ENCODE measurements at places on chromosomes 13 and 19. TPM values are rescaled to one million over a fixed set of nuclear protein-coding genes. Genes with fewer than 3 reads are reported as not detected.

Gene PGLYRP1
- polyA plus RNA-seq: not detected

Gene FUT1
- 1.3 TPM for polyA plus RNA-seq

DNA sequence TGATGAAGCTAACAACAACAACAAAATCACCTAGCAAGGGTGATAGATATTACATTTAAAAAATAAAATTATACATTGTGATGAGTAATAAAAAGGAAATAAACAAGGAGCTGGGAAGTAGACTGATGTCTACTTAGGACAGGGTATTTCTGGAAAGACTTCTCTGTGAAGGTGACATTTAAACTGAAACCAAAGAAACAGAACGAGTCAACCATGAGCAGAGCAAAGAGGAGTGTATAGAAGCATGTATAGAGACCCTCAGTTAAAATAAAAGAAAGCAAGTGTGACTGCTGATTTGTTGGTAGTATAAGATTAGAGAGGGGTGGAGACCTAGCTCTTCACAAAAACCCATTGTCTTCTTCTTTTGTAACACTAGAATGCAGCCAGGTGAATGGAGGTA lies 53.0 kb upstream of the TDRD3 start:
- no peak for DNase-seq

GRCh38 chr19:29107831-29108230 lies 105.1 kb downstream of the UQCRFS1 start:
- DNase-seq: no peak

Gene FAM124A
- 0.75 TPM for polyA plus RNA-seq

DNA sequence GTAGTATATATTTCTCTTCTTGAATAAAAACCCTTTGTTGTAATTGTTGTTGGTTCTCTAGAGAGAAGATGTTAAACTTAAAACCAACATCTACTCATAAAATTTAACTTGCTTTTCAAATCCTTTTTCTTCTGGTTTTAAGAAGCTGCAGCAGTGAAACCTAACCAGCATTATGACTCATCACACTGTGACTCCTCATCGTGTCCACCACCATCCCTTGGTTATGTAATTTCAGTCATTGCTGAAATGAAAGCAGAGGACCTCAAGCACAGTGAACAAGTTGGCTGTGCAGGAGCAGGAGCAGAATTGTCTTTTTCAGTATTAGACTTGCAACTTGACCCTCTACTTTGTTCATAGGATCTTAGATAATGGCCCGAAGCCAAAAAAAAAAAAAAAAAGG lies 64.9 kb upstream of the HTR2A start:
- no peak for DNase-seq

DNA sequence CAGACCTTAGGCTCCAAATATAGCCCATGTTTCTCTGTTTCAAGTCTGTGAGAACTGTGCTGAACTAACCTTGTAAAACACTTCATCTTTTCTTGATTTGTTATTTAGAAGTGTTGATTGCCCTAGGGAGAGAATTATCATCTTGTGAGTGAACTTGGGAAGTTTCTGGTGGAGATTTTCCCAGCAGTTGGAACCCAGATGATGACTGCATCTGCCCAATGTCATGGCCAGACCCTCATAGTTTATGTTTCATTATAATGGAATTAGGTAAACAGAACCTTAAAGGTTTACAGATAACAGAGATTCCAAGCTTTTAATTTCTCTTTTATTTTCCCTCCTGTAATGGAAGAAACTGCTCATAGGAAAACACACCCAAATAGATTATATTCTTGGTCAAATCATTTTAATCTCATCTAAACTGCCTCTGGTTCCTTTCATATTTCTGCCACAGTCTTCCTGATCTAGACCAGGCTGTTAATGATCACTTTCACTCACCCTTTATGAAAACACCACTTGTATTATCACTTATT lies 569.1 kb downstream of the KCTD12 start:
- DNase-seq: no peak

DNA sequence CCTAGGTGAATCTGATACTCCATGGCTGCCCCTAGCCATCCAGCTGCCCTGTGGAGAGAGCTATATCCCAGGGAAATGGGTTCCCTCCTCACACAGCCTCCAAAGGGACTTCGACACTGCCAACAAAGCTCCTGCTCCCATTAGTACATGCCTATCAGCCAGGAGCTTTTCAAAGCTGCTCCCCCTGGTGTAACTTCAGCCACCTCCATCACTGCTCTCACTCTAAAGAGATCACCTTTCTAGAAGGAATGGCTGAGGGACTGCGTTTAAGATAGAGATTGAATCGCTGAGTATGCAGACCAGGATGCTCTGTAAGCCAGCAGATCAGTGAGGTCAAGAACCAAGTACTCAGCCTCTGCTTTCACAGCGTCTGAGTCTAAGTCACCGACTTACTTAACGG lies 213.7 kb downstream of the NALCN start:
- DNase-seq: no peak

Gene NOTCH3
- 11.6 TPM for polyA plus RNA-seq

DNA sequence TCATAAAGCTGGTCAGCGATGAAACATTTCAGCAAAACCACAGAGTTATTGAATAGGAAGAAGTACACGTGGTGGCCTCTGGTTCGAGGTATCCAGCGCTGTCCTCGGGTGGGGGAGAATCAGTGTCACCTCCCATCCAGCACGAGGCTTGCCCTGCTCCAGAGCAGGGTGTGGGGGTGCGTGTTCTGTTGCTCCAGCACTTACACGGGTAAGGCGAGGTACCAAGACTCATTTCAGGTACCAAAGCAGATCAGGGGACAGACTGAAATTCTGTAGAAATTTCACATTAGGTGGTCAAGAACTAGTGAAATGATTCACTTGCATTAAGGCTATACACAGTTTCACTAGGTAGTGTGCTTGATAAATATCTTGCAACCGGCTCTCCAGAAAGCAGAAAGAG lies 164.2 kb upstream of the SOX1 start:
- DNase-seq: no peak

DNA sequence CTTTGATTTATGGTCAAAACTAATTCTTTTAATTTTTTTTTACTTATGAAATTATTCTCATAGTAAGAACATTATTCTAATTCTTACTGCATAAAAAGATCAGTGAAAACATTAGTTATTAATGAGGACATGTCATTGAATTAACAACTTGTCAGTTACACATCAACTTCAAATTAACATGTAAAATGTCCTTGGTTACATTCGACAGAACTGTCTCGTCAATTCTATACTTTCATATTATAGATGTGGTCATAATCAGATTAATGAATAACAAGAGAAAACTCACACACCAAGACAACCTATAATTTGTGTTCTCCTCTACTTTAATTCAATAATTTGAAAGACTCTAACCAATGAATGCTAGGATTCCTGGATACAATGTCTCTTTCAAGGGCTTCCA lies 66.7 kb downstream of the KATNAL1 start:
- no peak for DNase-seq

DNA sequence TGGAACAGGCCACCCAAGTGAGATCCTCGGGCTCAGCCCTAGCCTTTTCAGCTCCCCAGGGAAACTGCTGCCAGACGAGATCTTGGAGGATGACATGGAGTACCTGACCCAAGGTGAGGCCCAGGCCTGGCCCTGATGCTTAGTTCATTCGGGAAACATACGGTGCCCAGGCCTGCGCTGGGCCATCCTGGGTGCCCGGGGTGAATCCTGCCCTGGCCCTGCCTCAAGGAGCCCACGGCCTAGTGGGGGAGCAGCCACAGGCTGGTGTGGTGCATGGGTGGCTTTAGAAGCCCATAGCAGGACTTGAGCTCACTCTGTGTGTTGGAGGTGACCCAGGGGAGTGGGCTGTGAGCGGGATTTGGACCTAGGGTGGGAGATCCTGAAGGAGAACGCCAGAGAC lies 10.1 kb downstream of the SIX5 start:
- DNase-seq: no peak

Gene USF2
- polyA plus RNA-seq: 142 TPM

Gene CXCL17
- polyA plus RNA-seq: not detected

- DNase-seq: no peak
These were observed 13.1 kb upstream of the NPAS1 start for GRCh38 chr19:47006496-47006895.

Gene CYP4F2
- polyA plus RNA-seq: 0.04 TPM

DNA sequence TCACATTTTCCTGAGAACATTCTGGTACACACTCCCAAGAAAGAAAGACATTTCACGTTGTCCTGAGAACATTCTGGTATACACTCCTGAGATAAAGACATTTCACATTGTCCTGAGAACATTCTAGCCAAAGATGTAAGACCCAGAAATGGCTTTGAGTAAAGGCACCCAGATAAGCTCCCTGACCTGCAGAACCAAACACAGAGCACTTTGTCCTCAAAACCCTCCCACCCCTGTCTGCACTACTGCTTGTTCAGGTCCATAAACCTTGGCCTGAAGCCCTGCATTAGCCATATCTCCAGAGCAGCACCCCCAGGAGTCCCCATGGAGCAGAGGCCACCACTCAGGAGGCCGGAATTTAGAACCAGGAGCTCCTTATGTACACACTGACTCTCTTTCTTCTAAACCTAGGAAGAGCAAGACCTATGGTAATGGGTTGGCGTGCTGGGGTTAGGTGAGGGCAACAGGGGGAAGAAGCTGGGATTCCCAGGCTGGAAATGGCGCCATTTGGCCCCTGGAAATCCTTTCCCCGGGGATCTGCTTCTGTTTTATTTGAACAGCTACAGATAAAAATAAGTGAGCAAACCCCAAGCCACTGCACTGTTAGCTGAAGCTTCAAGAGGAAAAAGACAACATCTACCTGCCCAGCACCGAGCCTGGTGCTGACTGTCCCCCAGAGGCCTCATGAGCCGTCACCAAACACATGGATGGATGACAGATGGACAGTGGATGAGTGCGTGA lies 13.7 kb downstream of the GAS6 start:
- DNase-seq: no peak

Gene FAM216B
- polyA plus RNA-seq: not detected

Gene NUP62
- 21.1 TPM for polyA plus RNA-seq

Gene IFNL1
- polyA plus RNA-seq: not detected

Gene RAVER1
- 4.3 TPM for polyA plus RNA-seq

DNA sequence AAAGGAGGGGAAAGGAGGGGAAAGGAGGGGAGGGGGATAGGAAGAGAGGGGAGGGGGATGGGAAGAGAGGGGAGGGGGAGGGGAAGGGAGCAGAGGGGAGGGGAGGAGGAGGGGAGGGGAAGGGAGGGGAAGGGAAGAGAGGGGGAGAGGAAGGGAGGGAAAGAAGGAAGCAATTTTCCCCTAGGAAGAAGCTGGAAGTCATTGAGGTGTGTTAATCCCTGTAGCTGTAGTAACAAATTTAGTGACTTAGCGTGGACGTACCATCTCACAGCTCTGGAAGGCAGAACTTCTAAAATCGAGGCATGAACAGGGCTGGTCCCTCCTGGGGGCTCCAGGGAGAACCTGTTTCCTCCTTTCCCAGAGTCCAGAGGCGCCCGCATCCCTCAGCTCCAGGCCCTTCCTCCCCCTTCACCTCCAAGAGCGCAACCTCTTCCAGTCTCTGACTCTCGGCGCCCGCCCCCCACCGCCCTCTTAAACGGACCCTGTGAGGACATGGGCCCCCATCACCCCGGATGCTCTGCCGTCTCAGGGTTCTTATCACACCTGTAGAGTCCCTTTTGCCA lies 5.6 kb upstream of the CDC34 start:
- no peak for DNase-seq

Gene PCSK4
- polyA plus RNA-seq: 1.3 TPM

- DNase-seq: peak; percentile 42
These were observed 10.3 kb downstream of the ZNF787 start for GRCh38 chr19:56110515-56111448.

Gene MAST3
- polyA plus RNA-seq: 0.34 TPM

Gene ODAD3
- 0.20 TPM for polyA plus RNA-seq

Gene SIGLEC5
- polyA plus RNA-seq: 0.01 TPM

Gene NCAN
- not detected for polyA plus RNA-seq

- DNase-seq: no peak
These were observed 316.9 kb upstream of the TSHZ3 start for GRCh38 chr19:31666126-31666525.

Gene IL11
- not detected for polyA plus RNA-seq

- no peak for DNase-seq
These were observed 60.7 kb upstream of the URI1 start for GRCh38 chr19:29881386-29881785.

DNA sequence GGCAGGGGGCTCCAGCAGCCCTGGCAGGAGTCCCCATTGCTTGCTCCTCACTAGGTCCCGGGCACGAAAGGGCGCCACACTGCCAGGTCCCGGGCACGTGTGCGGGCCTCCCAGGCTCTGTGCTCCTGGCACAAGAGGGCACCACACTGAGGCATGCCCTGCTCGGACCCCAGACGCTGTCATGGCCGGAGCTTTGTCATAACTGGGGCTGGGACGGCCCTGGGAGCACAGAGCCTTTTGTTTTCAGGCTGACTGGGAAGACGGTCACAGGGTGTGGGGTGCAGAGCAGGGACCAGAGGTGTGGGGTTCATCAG lies 7.4 kb downstream of the BSG start:
- no peak for DNase-seq

DNA sequence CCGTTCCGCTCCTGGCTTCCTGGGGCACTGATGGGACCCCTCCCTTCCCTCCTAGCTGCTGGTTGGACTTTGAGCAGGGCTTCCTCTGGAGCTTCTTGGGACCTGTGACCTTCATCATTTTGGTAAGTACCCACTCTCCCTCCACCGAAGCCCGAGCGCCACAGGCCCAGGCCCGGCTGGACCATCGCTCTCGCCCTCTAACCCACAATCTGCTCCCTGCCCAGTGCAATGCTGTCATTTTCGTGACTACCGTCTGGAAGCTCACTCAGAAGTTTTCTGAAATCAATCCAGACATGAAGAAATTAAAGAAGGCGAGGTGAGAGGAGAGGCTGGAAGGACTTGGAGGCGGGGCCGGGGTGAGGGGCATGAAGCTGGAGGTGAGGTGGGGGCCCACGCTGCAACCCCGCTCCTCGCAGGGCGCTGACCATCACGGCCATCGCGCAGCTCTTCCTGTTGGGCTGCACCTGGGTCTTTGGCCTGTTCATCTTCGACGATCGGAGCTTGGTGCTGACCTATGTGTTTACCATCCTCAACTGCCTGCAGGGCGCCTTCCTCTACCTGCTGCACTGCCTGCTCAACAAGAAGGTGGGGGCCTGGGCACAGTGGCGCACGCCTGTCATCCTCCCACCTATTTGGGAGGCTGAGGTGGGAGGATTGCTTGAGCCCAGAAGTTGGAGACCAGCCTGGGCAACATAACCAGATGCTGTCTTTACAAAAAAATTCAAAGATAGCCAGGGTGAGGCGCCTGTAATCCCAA lies 12.3 kb downstream of the DDX39A start:
- DNase-seq: no peak

Gene ERICH6B
- not detected for polyA plus RNA-seq

DNA sequence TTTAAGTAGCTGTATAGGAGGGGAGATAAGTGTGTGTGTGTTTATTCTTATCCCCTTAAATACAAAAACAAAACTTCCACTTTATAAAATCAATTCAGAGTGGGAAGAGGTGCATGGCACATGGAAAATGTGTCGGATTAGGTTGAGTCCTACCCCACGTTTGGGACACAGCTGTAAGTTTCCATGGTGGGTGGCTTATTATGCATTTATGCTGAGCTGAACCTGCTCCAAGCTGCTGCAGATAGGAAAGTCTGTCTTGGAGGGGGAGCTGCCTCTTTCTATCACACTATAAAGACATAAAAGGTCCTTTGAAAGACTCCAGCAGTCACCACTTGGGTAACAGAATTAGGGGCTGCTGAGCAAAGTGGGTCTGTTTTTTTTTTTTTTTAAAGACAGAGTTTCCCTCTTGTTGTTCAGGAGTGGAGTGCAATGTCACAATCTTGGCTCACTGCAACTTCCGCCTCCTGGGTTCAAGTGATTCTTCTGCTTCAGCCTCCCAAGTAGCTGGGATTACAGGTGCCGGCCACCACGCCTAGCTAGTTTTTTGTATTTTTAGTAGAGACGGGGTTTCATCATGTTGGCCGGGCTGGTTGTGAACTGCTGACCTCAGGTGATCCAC lies 15.2 kb downstream of the ACTN4 start:
- DNase-seq: no peak

Measured in psoas muscle (tissue), 8 donors.